Diencephalon (tissue), 1 donor: ENCODE measurements at places on chromosomes 7 and 10. TPM values are rescaled to one million over a fixed set of nuclear protein-coding genes. Genes with fewer than 3 reads are reported as not detected.

NAT16 gene
- 2.1 TPM for total RNA-seq

FKBP6 gene
- not detected for total RNA-seq

CDH23 gene
- total RNA-seq = 8.1 TPM

CNPY1 gene
- total RNA-seq = 0.46 TPM

PCGF5 gene
- total RNA-seq = 36.9 TPM

CPA4 gene
- 1.4 TPM for total RNA-seq

COL26A1 gene
- total RNA-seq = 31.6 TPM

C10orf105 gene
- 2.1 TPM for total RNA-seq

TAS2R4 gene
- total RNA-seq = 4.4 TPM

GBX1 gene
- 1.6 TPM for total RNA-seq

PROSER2 gene
- total RNA-seq = 0.92 TPM

KCNH2 gene
- 17.8 TPM for total RNA-seq

ACTA2 gene
- 14.8 TPM for total RNA-seq

MSMB gene
- total RNA-seq = not detected

LEP gene
- total RNA-seq = not detected

TET1 gene
- total RNA-seq = 33.7 TPM

MYL10 gene
- total RNA-seq = not detected

CPSF4 gene
- 27.0 TPM for total RNA-seq

MLXIPL gene
- 0.69 TPM for total RNA-seq

SPAM1 gene
- not detected for total RNA-seq
